Activated CD8-positive, alpha-beta memory T cell treated with anti-CD3 and anti-CD28 coated beads for 36 hours (primary cell): ENCODE measurements at places on chromosomes 7 and 10. TPM values are rescaled to one million over a fixed set of nuclear protein-coding genes. Genes with fewer than 3 reads are reported as not detected.

STEAP1B gene
- total RNA-seq = 0.23 TPM

CDH23 gene
- total RNA-seq = 0.55 TPM

SPDYE9 gene
- not detected for total RNA-seq

GBX1 gene
- not detected for total RNA-seq

CFAP70 gene
- total RNA-seq = 0.72 TPM

RAB19 gene
- 6.3 TPM for total RNA-seq

TAF5 gene
- total RNA-seq = 12.0 TPM

PHKG1 gene
- total RNA-seq = 1.6 TPM

LAMB1 gene
- total RNA-seq = 0.04 TPM

GHRHR gene
- not detected for total RNA-seq

MSMB gene
- total RNA-seq = not detected

TMEM254 gene
- total RNA-seq = 14.4 TPM

PAX4 gene
- not detected for total RNA-seq

ZNF804B gene
- total RNA-seq = not detected

COL17A1 gene
- not detected for total RNA-seq

CPN1 gene
- total RNA-seq = not detected

MALRD1 gene
- total RNA-seq = not detected

ITIH5 gene
- total RNA-seq = not detected

MOGAT3 gene
- total RNA-seq = not detected

BLNK gene
- total RNA-seq = not detected

MACC1 gene
- 0.80 TPM for total RNA-seq

STARD3NL gene
- 48.1 TPM for total RNA-seq

SPDYE16 gene
- 0.30 TPM for total RNA-seq

ZWINT gene
- total RNA-seq = 119 TPM

RNF32 gene
- not detected for total RNA-seq

CPVL gene
- 0.25 TPM for total RNA-seq

AEBP1 gene
- total RNA-seq = 12.9 TPM

AKR1D1 gene
- not detected for total RNA-seq

SPDYE11 gene
- total RNA-seq = not detected

CAV1 gene
- total RNA-seq = 2.3 TPM

NKX2-3 gene
- not detected for total RNA-seq
